ENCODE measurements at places on chromosomes 11 and 22.

- no peak for DNase-seq
Observed at GRCh38 chr11:8354622-8355415, 91.1 kb upstream of the LMO1 start.

- no peak for DNase-seq
Observed at GRCh38 chr11:67581469-67581868, 2.1 kb upstream of the GSTP1 start.

DNA sequence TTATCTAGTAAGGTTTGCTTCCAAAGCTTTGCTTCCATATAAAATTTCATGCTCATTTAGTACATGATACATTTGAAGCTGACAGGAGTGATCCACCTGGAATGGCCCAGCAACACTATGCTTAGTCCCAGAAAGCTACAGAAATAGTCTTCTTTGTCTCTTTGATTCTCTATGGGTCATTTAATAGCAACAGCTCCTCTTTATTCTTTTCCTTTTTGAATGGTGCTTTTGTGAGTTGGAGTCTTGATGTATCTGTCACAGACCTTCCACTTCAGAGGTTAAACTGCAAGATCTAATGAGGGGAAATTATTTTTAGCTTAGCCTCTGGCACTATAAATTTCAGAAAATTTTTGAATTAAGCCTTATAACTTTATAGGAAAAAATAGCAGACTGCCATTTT lies 509.5 kb downstream of the KCNA4 start:
- no peak for DNase-seq

GRCh38 chr22:37967637-37968451 lies 14.3 kb downstream of the POLR2F start:
- peak; percentile 70 for DNase-seq

DNA sequence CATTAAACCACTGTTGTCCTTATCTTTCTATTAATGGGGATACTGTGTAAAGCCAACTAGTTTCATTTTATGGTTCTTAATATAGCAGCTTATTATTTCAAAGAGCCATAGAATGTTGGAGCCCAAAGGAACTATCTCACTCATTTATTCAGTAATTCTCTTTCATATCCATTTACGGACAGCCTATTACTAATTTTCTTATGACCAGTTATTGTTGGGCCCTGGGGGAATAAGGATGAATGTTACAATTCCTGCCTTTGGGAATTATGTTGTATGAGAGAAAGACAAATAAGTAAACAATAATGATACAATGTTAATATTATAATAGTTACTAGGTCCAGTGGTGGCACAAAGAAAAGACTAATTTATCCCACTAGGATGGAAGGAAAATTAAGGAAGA lies 52.4 kb downstream of the AAMDC start:
- DNase-seq = no peak

DNA sequence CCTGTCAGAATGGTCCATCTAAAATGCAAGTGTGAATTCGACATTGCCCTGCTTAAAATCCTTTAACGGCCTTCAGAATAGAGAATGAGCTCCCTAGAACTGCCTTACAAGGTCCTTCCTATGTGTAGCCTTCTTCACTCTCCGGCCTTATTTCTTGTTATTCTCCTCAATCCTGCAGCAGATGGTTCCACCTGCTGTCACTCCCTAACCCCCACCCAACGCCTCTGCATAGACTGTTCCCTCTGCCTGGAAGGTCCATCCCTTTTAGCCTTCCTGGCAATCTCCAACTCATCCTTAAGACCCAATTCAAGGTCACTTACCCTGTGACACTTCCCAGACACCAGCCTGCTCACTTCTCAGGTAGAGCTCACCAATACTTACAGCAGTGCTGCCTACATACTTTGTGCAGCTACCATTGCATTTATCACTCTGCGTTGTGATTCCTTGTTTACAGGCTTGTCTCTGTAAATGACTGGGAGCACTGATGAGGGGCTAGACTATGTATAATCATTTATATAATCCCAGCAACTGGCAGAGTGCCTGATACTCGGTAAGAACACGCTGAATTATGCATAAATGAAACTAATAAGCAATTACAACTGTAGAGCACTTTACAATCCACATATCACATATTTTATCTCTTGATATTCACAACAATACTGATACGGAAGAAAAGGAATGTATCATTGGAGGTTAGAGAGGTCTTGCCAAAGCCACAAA lies 58.9 kb downstream of the CLPB start:
- peak; percentile 28 for DNase-seq

- no peak for DNase-seq
Observed at GRCh38 chr22:50396751-50397370, 53.7 kb downstream of the PPP6R2 start.

GRCh38 chr22:45207981-45208664 lies 32.6 kb downstream of the KIAA0930 start:
- peak; percentile 79 for DNase-seq

- peak; percentile 32 for DNase-seq
Observed at GRCh38 chr11:8032576-8033304, 45.6 kb downstream of the EIF3F start.

GRCh38 chr11:1263010-1263409 lies 40.1 kb downstream of the MUC5B start:
- DNase-seq = no peak

GRCh38 chr22:44589831-44590230 lies 91.8 kb upstream of the RTL6 start:
- DNase-seq = no peak

DNA sequence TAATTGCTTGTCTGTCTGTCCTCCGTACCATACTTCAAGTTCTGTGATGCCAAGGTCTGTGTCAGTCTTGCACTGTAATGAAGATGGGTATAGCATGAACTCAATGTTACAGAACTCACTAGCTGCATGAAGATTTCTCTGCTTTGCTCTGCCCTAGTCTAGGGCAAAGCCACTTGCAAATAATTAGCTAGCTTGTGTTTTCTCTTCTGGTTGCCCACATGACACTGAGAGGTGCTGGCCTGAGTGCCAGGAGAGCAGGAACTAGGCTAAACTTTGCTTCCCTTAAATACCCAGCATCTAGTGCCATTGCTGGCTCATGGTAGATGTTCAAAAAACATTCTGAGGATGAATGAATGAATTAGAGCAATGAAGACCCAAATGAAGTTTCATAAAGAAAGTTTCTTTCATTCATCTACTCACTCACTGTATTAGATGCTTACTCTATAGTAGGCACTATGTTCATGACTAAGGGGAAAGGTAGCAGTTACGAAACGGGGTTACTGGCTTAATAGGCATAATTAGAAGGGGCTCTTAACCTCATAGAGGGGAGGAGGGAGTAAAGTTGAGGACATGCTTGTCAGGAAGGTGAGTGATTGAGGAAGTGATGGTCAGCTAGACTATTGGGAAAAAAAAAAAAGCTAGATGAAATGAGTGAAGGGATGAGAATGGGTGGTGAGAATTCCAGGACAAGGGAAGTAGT lies 4.4 kb upstream of the ENDOD1 start:
- no peak for DNase-seq

DNA sequence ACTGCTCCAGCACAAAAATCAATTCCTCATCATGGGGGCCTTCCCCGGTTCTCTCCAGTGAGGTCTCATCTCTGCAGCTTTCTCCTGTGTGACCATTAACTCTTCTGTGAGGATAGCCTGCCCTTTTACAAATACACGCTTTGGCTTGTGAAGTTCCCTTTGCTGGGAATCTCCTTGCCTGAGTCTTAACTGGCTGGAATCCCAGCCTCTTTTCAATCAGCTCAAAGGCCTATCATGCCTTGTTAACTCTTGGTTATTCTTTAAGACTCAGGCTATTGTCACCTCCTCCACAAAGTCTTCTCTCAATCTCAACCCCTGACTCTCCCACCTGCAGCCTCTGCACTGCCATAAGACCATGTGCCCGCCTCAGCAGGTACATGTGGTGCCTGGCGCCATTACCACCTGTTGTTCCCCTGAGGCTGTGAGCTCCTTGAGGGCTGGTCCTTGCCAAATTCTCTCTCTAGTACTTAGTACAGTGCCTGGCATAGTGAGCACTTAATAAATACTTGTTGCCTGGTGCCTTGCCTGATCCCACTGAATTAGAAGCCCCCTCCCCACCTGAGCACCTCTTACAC lies 128.2 kb downstream of the ST3GAL4 start:
- DNase-seq = no peak

DNA sequence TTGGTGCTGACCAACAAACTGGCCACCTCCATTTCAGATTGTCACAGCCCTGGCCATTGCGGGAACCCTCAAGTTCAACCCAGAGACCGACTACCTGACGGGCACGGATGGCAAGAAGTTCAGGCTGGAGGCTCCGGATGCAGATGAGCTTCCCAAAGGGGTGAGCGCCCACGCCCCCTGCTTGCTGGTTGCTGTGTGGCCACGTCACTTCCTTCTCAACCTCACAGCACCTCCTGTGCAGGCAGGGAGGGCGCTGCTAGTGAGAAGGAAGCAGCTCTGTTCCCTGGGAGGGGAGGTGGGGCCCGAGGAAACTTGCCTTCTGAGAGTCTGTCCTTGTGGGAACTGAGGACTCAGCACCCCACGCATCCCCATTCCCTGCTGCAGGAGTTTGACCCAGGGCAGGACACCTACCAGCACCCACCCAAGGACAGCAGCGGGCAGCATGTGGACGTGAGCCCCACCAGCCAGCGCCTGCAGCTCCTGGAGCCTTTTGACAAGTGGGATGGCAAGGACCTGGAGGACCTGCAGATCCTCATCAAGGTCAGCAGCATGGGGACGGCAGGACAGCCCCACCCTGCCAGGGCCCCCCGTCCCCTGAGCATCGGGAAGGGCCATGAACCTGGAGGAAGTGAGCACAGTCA lies 19.3 kb downstream of the POLR3H start:
- DNase-seq = no peak

DNA sequence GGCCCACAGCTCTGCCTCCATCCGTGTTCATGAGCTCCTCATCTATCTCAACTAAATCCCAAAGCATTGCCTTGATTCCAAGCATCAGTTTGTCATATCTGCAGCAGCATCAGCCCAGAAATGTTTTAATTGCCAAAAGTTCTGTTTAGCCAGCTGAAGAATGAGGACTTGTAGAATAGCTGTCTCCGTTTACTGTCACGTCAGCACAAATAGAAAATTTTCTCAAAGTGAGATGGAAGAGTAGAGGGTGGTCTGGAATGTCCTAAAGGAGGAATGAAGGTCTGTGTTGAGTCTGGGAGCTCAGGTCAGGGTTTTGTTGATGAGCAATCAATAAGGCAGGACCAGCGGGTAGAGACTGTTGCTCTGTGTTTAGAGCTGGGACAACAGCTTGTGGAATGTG lies 134.9 kb upstream of the ISX start:
- DNase-seq = peak; percentile 66

- no peak for DNase-seq
Observed at GRCh38 chr11:62152245-62153086, 28.7 kb downstream of the INCENP start.

DNA sequence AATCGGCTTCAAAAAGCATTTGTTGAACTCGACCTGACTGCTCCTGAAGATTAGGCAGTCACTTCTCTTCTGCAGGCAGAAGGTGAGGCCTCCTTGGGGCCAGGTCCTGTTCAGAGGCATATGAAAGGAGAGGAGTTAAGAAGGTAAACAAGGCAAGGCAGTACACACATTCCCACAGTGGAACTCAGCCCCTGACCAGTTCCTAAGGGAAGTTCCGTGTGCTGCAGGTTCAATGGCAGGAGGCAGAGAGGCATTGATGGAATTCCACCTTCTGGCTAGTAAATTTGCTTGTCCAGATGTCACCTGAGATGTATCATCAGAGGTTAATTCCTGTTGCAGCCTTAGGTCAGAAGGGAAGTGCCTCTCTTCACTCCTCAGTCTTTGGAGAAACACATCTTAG lies 337.0 kb upstream of the MTNR1B start:
- peak; percentile 69 for DNase-seq

DNA sequence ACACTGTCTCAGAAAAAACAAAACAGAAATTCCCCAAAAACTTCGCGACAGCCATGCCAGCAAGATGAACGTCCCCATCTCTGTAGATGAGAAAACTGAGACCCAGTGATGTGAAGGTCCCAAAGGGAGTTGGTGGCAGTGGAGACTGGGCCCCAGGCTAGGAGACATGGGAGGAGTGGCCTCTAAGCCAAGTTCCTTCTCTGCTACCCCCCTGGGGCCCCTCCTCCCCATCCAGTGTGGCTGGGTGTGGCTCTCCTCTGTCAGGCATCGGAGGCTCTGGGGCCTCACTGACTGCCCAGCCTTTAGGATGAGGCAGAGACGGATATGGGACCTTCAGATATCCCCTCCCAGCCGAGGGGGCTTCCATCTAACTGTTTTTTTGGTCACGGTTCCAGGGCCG lies 9.8 kb downstream of the RELT start:
- DNase-seq = no peak

DNA sequence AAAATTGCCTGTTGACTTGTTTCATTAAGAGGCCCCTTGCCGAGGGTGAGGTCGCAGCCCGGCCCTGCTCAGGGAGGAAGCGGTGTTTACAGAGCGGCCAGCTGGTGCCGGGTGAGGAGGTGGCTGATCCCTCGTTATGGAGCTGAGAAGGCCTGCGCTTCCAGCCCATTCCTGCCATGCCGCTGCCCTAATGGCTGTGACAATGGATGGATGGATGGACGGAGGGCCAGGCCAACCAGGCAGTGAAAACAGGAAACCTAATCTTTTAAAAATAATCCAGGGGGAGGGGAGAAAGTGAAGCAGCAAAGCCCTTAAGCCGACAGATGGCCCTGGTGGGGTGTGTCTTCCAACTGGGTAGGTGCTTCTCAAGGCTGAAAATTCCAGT lies 38.5 kb downstream of the BCR start:
- peak; percentile 83 for DNase-seq

GRCh38 chr11:26649884-26650283 lies 72.0 kb downstream of the SLC5A12 start:
- peak; percentile 78 for DNase-seq

DNA sequence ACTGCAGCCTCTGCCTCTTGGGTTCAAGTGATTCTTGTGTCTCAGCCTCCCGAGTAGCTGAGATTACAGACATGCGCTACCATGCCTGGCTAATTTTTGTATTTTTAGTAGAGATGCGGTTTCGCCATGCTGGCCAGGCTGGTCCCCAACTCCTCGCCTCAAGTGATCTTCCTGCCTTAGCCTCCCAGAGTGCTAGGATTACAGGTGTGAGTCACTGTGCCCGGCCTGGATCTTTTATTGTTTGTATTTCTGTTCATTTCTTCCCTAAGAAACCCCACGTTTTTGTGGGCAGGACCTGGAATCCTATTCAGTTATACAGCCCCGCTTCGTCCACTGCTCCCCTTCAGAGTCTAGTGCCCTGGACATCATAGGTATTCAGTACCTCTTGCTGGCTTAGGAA lies 28.7 kb downstream of the ZBTB16 start:
- no peak for DNase-seq

GRCh38 chr11:124114942-124115781 lies at the start of gene VWA5A:
TSS of gene VWA5A (plus strand) at chr11:124115450. CDS start at chr11:124117512, 2,062 bp downstream.
- peak; percentile 93 for DNase-seq

GRCh38 chr11:45097721-45098493 lies 48.5 kb upstream of the PRDM11 start:
- DNase-seq = peak; percentile 89

Measured in islet precursor cell (in vitro differentiated cells).